NCI-H345 (cell line): ENCODE measurements at places on chromosomes 2 and 18.

- no peak for DNase-seq
These were observed 8.2 kb upstream of the KIAA2012 start for GRCh38 chr2:202064881-202065230.

DNA sequence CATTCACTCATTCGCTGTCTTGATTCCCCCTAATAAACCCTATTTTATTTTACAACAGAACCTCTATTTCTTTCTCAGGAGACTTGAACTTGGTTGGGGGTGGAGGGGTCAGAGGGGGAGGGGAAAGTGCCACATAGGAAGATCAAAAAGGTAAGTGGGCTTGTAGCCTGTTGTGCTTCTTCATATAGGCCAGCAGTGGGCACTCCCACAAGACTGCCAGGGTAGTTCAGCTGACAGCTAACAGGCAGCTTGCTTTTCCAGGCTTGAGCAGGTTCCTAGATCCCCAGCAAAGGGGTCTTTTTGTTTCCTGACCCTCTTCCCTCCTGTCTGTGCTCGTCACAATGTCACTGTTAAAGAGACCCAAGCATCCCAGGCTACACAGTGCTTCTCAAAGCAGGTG, 829 bp upstream of the KIAA2012 start:
- no peak for DNase-seq

- no peak for DNase-seq
These were observed 229.5 kb upstream of the EPAS1 start for GRCh38 chr2:46067501-46068305.

GRCh38 chr2:120341977-120342376, 4.0 kb upstream of the INHBB start:
- no peak for DNase-seq

GRCh38 chr2:215677481-215677880, 241.6 kb upstream of the FN1 start:
- DNase-seq = no peak

- DNase-seq = no peak
These were observed 7.6 kb upstream of the METTL21A start for GRCh38 chr2:207632575-207633493.

DNA sequence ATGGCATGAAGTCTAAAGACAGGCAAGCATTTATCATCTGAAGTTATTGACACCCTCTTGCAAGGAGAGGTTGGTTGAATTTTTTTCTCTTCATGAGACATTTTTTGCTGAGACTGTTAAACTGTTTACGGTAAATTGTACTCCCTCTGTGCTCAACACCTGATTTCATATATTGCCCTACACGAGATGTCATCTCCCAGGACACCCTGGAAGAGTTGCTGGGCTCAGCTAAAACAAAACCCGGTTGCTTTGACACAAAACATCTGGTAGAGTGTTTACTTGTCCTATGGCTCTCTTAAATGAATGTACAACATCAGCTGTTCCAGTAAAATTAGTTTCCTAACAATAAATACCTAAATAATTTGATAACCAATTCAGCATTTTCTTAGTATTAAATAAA, 533.8 kb downstream of the SOCS6 start:
- no peak for DNase-seq

- no peak for DNase-seq
These were observed 2.7 kb downstream of the MAP4K3 start for GRCh38 chr2:39434233-39434897.

GRCh38 chr2:119377993-119378345, 11.2 kb downstream of the DBI start:
- DNase-seq = no peak

GRCh38 chr18:66129248-66129647, 378.4 kb downstream of the CDH7 start:
- no peak for DNase-seq

GRCh38 chr2:21331625-21332370, 208.0 kb downstream of the TDRD15 start:
- DNase-seq = no peak
